ENCODE measurements at places on chromosomes 2 and 18.

DNA sequence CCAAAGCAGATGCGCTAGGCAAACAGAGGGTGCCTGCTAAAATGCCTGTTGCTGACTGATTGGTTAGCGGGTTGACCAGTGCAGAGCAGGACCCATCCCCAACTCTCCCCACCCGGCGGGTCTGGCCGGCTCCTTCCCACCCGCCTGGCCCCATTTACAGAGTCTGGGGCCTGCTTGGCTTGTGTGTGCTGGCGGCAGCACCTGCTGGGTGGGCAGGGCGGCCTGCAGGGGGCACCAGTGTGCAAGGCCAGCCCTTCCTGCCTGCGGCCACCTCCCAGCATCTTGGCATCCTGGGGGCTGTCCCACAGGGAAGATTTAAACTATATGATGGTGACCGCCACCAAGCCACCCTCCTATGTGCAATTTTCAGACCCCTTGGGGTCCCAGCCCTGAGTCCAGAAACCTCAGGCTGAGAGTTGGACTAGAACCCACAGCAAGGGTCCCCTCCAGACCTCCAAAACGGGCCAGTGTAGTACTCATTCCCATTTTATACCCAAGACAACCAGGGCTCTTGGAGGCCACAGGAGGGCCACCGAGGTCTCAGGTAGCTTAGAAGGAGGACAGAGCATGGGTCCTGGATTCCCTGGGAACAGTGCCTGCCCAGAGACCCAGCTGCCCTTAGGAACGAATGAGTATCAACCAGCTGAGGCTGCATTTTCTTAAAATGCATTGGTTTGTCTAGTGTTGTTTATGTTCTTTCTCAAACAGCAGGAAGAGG, 173.6 kb downstream of the SMAD7 start:
- H3K4me3 ChIP-seq, result no peak overlapping the region
- H3K36me3 ChIP-seq, result peaks cover 8% of the 10 kb centered on the region
- peaks cover 63% of the 10 kb centered on the region for H3K4me1 ChIP-seq
- H3K27me3 ChIP-seq, result no peaks in the 10 kb centered on the region
- peak overlapping the region; percentile 85 for H3K27ac ChIP-seq

- no peaks in the 10 kb centered on the region for H3K4me1 ChIP-seq
- no peak for DNase-seq
- no peaks in the 10 kb centered on the region for H3K36me3 ChIP-seq
These were observed 14.0 kb downstream of the RNF125 start for GRCh38 chr18:32032609-32033008.

- DNase-seq, result no peak
- H3K27ac ChIP-seq, result no peak overlapping the region
- no peaks in the 10 kb centered on the region for H3K36me3 ChIP-seq
These were observed 24.7 kb downstream of the LGALSL start for GRCh38 chr2:64478502-64479230.

DNA sequence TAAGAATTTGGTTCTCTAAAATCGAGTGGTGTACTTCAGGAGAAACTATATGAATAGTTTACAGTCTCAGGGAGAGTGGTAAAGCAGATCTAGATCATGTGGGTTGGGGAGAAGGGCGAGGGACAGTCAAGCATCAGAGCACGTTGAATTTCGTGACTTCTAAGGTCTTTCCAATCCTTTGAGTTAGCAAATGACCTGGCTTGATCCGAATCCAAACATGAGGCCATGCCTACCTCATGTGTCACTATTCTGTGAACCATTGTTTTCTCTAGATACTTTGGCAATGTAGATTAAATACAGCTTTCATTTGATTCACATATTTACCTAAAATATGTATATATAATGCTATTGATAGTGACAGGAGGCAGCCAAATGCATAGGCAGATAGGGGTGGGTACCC, 674.9 kb downstream of the NYAP2 start:
- no peaks in the 10 kb centered on the region for H3K27me3 ChIP-seq
- DNase-seq, result no peak
- no peaks in the 10 kb centered on the region for H3K36me3 ChIP-seq

GRCh38 chr2:43038034-43038695, 188.2 kb downstream of the ZFP36L2 start:
- DNase-seq, result no peak
- peak overlapping the region; percentile 94 for H3K27ac ChIP-seq
- no peaks in the 10 kb centered on the region for H3K27me3 ChIP-seq
- H3K4me1 ChIP-seq, result peaks cover 67% of the 10 kb centered on the region

DNA sequence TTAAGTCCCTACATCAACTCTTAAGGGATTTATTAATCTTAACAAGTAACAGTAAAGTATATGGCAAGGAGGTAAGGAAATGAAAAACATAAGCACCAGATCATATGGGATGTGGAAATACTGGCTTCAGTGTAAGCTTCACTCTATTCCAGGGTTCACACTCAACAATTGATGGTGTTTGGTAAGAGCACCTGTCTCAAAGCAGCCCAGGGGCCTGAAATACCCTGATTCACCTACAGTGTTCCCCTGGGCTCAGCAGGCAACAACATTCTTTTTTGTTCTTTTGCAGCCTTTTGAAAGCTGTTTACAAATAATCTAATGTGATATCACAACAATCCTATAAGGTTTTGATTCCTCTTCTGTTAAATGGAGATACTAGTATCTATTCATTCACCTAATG, 1.2 kb upstream of the MLPH start:
- peaks cover 29% of the 10 kb centered on the region for H3K4me1 ChIP-seq
- DNase-seq, result no peak
- H3K4me3 ChIP-seq, result peak overlapping the region; percentile 69
- H3K36me3 ChIP-seq, result peaks cover 6% of the 10 kb centered on the region
- peaks cover 48% of the 10 kb centered on the region for H3K27me3 ChIP-seq

- peaks cover 1% of the 10 kb centered on the region for H3K4me1 ChIP-seq
- H3K4me3 ChIP-seq, result no peak overlapping the region
- peaks cover under 1% of the 10 kb centered on the region for H3K27me3 ChIP-seq
- H3K27ac ChIP-seq, result no peak overlapping the region
- no peak for DNase-seq
These were observed 6.7 kb downstream of the TUBB6 start for GRCh38 chr18:12314591-12315305.

DNA sequence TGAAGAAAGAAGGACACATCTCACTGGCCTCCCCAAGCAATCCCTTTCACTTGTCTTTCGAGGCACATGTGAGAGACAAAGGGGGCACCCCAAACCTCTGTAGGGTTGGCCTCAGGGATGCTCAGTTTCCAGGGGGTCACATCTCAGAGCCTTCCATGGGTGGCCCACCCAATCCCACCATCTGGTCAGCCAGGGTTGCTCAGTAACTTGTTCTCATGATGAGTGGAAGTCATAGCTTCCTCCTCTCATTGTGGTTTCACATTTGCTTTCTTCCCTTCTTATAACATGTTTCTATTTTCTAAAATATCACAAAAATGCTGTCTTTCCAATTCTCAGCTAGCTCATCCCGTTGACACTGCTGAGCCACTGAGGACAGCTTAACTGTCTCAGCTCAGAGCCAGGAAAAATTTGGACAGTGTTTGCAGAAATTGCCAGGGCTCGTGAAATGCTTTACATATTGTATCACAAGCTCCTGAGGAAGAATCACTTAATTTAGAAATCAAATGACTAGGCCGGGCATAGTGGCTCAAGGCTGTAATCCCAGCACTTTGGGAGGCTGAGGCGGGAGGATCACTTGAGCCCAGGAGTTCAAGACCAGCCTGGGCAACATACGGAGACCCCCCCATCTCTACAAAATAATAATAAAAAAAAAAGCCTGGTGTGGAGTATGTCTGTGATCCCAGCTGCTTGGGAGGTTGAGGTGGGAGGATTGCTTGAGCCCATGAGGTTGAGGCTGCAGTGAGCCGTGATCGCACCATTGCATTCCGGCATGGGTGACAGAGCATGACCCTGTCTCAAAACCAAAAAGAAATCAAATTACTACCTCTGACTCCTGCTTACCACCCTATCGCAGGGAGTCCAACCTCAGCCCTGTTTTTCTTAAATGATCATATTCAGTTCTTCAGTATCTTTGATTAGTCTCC, 129.3 kb downstream of the PRKCE start:
- DNase-seq, result no peak
- peaks cover 1% of the 10 kb centered on the region for H3K36me3 ChIP-seq
- no peak overlapping the region for H3K4me3 ChIP-seq
- H3K27me3 ChIP-seq, result no peaks in the 10 kb centered on the region
- H3K4me1 ChIP-seq, result no peaks in the 10 kb centered on the region

- no peak overlapping the region for H3K27ac ChIP-seq
- no peaks in the 10 kb centered on the region for H3K27me3 ChIP-seq
- H3K36me3 ChIP-seq, result no peaks in the 10 kb centered on the region
- no peak overlapping the region for H3K4me3 ChIP-seq
These were observed 359.3 kb downstream of the IRS1 start for GRCh38 chr2:226440127-226440918.

DNA sequence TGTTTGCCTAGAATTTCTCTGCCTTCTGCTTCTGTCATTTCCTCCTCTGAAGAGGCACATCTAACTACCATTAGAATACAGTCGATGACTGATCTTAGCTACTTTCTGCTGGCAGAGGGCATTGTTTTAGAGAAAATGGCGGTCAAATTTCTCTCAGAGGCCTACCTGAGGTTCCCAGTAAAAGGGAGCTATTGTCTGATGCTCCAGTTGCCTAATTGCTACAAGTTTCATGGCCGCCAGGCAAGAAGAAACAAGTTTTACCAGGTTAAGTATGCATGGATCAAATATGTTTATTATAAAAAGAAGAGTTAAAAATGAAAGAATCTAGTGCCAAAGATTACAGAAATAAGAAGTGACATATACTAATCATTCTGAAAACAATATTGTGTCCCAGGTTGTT, 416.6 kb downstream of the DSC3 start:
- H3K27ac ChIP-seq, result no peak overlapping the region
- no peak for DNase-seq
- H3K36me3 ChIP-seq, result no peaks in the 10 kb centered on the region
- no peak overlapping the region for H3K4me3 ChIP-seq
- peaks cover 6% of the 10 kb centered on the region for H3K4me1 ChIP-seq

DNA sequence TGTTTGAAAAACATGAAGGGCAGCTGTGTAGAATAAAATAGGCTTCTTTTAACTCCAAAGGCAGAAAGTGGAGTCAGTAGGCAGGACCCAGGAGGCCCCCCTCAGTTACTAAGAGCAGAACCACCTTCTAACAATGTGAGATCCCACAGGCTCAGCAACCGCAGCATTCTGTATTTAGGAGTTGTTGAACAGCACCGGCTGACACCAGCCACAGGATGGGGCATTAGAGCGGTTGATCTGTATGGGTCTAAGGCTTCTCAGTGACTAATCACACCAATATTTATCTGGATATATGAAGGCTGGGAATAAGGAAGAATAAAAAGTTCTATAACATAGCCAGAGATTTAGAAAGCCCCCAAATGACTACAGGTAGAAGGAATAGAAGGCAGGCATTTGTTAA, 51.7 kb downstream of the MYO5B start:
- no peak overlapping the region for H3K27ac ChIP-seq
- H3K36me3 ChIP-seq, result no peaks in the 10 kb centered on the region
- H3K27me3 ChIP-seq, result no peaks in the 10 kb centered on the region
- no peak for DNase-seq
- H3K4me3 ChIP-seq, result no peak overlapping the region

DNA sequence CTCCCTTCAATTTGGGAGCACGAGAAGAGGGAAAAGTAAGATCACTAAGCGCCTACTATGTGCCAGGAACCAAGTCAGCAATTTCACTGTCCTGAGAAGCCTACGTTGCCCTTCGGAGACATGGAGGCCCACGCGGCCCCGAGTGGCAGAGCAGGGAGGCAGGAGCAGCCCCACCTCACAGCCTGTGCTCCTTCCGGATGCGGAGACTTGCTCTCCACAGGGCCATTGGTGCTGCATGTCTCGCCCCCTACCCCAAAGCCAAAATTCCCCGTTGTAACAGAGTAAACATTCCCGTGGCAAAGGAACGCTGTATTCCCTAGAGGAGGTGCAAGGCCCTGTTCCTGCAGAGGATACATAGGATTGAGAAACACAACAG, 4.5 kb downstream of the SLC14A2 start:
- no peak overlapping the region for H3K4me3 ChIP-seq
- H3K36me3 ChIP-seq, result no peaks in the 10 kb centered on the region
- H3K27ac ChIP-seq, result no peak overlapping the region
- H3K4me1 ChIP-seq, result peaks cover 11% of the 10 kb centered on the region

DNA sequence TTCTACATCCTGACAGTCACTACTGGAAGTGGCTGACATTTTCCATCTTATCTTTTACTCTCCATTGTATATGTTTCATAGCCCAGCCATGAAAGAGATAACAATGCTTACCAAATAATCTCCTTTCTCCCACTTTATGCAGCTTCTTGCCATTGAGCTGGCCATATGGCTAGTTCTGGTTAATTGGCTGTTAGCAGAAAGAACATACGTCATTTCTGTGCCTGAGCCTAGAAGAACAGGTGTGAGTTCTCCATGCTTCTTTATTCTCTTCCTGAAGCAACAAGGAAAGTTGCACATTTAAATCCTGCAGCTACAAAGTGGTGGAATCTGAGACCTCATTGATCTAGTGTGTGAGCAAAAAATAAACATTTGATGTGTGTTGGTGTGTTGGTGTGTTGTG, 82.0 kb upstream of the FSHR start:
- H3K4me3 ChIP-seq, result no peak overlapping the region
- H3K4me1 ChIP-seq, result no peaks in the 10 kb centered on the region

DNA sequence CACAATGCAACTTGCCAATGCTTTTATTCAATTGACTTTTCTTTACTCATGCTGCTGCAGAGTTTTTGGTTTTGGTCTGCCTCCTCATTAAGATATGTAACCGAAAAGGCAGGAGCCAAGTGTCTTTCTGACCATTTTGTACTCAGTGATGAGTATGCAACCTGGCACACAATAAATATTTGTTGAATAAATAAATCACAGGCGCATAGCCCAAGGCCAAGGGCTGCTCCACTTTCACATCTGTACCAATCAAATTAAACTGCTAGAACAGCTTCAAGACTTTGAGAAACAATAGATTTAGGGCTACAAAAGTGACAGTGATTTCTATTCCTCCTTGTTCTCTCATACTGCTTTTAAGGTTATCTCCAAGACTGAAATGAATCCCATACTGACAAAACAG, 828.2 kb downstream of the RNF144A start:
- H3K4me3 ChIP-seq, result no peak overlapping the region
- DNase-seq, result no peak
- no peak overlapping the region for H3K27ac ChIP-seq
- no peaks in the 10 kb centered on the region for H3K27me3 ChIP-seq
- peaks cover 2% of the 10 kb centered on the region for H3K4me1 ChIP-seq

GRCh38 chr2:123717636-123718334, 307.3 kb upstream of the CNTNAP5 start:
- no peak for DNase-seq
- H3K27me3 ChIP-seq, result no peaks in the 10 kb centered on the region
- H3K4me1 ChIP-seq, result no peaks in the 10 kb centered on the region
- H3K4me3 ChIP-seq, result no peak overlapping the region
